AG09319 (cell line): ENCODE measurements at places on chromosomes 3 and 15.
A peak's percentile ranks its signal among the peaks of the same experiment; 100 is the strongest.

DNA sequence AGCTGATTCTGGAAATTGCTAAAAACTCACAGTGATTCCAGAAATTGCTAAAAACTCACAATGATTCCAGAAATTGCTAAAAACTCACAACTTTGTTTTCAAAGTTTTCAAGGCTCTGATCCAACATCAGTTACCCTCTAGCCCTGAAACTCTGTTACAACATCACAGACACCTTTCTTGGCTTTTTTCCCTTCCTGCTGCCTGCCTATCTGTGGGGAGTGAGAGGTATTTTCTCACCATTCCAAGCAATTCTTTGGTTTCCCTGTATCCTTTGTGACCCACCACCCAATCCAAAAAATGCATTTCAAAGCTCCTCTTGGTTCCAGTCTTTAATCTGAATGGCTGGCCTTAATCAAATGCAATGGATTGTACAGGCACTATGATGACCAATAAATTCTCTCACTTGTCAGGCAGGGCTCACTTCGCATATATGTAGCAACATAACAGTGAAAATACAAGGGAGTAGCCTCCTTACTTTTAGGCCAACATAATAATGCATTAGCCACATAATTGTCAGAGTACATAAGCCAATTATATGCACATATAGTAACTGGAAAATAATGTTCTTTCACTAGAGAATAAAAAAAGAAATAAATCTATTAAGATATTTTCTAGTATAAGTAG lies 1139.0 kb downstream of the ROBO2 start:
- no peak for DNase-seq

DNA sequence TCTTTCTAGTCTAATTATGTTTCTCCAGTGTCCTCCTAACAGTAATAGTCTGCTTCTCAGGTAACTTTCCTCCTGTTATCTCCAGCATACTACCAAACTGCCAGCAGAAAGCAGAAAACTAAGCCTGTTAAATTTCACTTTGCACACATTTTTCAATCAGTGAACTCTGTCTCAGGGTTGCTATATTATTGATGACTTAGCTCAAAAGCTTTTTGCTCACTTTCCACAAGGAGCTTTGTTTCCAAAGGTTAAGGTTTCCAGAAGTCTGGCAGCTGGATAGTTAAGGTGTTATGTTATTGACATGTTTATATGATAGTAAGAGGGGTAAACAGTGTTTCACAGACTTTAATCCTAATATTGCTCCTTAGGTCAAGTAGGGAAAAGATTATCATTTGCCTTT lies 5.1 kb downstream of the TRPM7 start:
- no peak for DNase-seq

- no peak for DNase-seq
These were observed 27.6 kb upstream of the RTP4 start for GRCh38 chr3:187340578-187340977.

GRCh38 chr15:61753018-61753710 lies 307.1 kb downstream of the VPS13C start:
- DNase-seq, result no peak

GRCh38 chr3:55596212-55596611 lies 109.1 kb upstream of the WNT5A start:
- no peak for DNase-seq

GRCh38 chr3:8218353-8218940 lies 283.2 kb upstream of the LMCD1 start:
- no peak for DNase-seq

- no peak for DNase-seq
These were observed 8.1 kb upstream of the SLC25A36 start for GRCh38 chr3:140933552-140933951.

- DNase-seq, result no peak
These were observed 328.3 kb downstream of the OXSM start for GRCh38 chr3:26118165-26118564.

DNA sequence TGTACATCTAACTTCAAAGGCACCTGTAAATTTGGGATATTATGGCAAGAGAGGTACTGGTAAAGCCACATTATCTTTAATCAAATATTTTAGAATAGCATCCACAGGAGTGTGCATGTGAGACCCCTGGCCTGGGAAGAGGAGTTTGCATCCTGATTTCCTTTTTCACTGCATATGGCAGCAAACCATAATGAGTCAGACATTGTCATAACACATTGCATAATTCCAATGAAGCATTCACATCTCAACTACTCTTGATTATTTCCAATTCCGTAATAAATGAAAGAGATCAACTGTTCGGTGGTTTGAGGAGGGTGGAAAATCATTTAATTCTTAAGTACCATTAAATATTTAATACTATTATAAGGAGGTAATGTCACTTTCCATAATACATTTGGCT lies 215.0 kb downstream of the MECOM start:
- DNase-seq, result no peak

GRCh38 chr3:123412811-123413604 lies 35.9 kb downstream of the ADCY5 start:
- no peak for DNase-seq

DNA sequence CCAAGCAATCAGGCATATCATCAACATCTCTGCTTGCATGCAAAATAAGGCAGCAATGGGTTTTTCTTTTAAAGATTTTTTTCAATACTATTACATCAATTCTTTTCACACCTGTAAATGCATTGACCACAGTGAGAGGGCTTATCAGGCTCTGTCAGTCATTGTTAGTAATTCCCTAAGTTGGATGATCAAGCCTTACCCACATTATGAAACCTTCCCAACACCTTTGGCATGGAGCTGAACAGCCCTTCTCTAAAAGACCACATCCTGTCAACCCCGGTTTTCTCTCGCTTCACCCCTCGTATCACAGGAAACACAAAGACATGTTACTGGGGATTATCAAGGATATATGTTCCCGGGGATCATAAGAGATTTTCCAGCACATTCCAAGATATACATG lies 135.2 kb upstream of the SLC24A5 start:
- DNase-seq, result no peak

GRCh38 chr3:156109989-156110388 lies 10.4 kb upstream of the KCNAB1 start:
- DNase-seq, result no peak

GRCh38 chr15:70768257-70768883 lies 5.0 kb upstream of the UACA start:
- DNase-seq, result no peak

- DNase-seq, result no peak
These were observed 213.1 kb upstream of the TSC22D2 start for GRCh38 chr3:150194957-150195356.

DNA sequence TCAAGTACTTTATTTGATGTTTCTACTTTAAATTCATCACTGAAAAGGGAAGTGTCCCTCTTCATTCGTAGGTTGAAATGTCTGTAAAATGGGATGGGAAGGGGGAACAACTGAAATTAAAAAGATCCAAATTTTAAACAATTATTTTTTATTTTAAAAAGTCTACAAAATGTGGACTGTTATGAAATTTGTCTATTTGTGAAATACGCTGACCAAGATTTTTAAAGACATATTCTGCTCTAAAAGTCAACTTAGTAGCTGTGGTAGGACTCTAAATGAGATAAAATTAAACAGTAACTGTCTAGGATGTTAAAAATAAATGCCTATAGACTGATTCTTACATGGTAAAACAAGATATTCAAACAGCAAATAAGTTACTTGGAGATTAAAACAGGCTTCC lies 67.3 kb downstream of the ADAM10 start:
- DNase-seq, result no peak

- DNase-seq, result peak; percentile 11
These were observed 42.2 kb downstream of the CLDN18 start for GRCh38 chr3:138051947-138052802.

- no peak for DNase-seq
These were observed 592.8 kb upstream of the GBE1 start for GRCh38 chr3:82354228-82354627.

DNA sequence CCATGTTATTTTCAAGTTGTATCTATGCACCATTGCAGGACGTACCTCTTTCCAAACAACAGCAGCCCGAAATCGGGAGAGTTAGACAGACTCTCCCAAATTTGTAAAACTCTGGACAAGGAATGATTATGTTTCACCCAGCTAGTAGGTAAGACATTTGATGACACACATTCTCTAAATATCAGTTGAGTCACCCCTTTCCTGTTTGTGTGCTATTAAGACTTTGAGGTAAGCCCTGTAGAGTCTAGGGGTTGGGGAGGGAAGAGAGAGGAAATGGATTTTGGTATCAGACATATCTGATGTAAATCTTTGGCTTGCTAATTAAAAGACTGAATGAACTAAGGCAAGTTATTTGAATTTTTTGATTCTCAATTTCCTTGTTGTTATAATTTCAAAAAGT lies 999.0 kb downstream of the TUSC7 start:
- no peak for DNase-seq

- DNase-seq, result no peak
These were observed 464.9 kb downstream of the MFSD1 start for GRCh38 chr3:159266779-159267178.

- DNase-seq, result no peak
These were observed 289.4 kb downstream of the LSAMP start for GRCh38 chr3:116155841-116156240.

- no peak for DNase-seq
These were observed 33.6 kb downstream of the GPR176 start for GRCh38 chr15:39886418-39886817.

- DNase-seq, result no peak
These were observed 97.7 kb upstream of the SLC4A7 start for GRCh38 chr3:27581852-27582251.

GRCh38 chr3:158097593-158098308 lies 8.5 kb downstream of the SHOX2 start:
- no peak for DNase-seq

GRCh38 chr3:124126436-124127023 lies 134.6 kb upstream of the ROPN1 start:
- no peak for DNase-seq

- DNase-seq, result no peak
These were observed 54.3 kb downstream of the EBLN2 start for GRCh38 chr3:73115806-73116205.

DNA sequence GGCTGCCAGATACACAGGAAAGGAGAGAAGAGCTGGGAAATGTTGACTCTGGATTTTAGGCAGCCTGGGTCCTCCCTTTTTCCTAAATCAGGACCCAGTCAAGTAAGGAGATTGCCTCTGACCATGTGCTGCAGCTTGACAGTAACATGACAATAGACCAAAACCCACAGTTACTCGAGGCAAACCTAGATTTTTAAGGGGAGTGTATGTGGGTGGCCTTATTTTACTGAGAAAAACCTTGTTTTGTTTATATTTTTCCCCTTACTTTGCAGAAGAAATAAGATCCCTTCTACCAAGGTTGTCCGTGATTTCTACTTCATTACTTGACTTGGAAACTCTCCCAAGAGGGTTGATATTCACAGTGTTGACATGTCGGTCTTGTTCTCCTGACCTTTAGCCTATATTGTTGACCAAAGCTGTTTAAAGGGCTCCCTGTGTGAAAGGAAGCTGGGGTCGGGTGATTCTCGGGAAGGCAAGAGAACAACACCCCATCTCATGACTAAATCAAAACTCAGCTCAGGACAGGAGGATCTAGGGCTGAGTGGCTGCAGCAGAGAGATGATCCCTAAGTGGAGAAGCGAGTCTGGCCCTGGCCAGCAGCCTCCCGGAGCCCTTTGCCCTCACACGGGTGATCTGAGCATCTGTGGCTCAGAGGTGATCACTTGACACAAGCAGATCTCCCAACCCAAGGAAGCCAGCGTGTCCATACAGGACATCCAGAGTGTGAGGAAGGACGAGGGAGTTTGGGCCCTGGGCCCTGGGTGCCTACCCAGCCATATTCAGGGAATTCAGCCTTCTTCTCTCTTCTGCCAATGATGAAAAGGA lies 31.0 kb upstream of the SLCO2A1 start:
- no peak for DNase-seq

DNA sequence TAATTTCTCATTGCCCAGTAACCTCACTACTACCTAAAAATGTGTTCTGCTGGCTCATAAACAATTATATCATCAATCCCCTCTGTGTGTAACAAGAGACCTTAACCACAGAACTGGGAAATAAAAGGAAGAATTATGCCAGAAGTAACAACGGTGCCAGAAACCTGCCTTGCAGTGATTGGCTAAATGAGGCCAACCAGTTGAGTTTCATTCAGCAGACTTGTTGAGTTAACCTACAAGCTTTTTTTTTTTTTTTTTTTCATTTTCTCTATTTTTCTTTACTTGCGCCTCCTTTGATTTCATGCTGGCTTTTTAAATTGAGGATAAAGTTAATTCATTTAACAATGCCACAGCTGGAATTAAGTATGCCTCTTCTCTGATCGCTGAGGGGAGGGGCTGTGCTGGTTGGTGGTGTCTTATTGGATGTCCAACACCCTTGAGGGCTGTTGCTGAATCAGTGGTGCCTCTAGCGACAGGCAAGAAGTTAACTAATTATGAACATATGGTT lies 30.0 kb upstream of the GMNC start:
- no peak for DNase-seq

DNA sequence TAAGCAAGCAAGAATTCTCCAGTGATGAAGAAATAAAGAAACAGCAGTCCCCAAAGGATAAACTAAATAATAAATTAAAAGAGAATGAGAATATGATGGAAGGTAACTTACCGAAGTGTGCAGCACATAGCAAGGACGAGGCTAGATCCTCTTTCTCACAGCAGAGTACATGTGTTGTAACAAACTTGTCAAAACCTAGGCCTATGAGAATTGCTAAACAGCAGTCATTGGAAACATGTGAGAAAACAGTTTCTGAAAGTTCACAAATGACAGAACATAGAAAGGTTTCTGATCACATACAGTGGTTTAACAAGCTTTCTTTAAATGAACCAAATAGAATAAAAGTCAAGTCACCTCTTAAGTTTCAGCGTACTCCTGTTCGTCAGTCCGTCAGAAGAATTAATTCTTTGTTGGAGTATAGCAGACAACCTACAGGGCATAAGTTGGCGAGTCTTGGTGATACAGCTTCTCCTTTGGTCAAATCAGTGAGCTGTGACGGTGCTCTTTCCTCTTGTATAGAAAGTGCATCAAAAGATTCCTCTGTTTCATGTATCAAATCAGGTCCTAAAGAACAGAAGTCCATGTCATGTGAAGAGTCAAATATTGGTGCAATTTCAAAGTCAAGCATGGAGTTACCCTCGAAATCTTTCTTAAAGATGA lies 4.5 kb upstream of the SCG5 start:
- no peak for DNase-seq

GRCh38 chr15:90095521-90095959 lies 6.7 kb downstream of the IDH2 start:
- no peak for DNase-seq
